Spleen (tissue), 13 donors: ENCODE measurements at places on chromosomes 7 and 10. TPM values are rescaled to one million over a fixed set of nuclear protein-coding genes. Genes with fewer than 3 reads are reported as not detected.

STEAP1 gene
- 4.4 TPM for total RNA-seq

DNA sequence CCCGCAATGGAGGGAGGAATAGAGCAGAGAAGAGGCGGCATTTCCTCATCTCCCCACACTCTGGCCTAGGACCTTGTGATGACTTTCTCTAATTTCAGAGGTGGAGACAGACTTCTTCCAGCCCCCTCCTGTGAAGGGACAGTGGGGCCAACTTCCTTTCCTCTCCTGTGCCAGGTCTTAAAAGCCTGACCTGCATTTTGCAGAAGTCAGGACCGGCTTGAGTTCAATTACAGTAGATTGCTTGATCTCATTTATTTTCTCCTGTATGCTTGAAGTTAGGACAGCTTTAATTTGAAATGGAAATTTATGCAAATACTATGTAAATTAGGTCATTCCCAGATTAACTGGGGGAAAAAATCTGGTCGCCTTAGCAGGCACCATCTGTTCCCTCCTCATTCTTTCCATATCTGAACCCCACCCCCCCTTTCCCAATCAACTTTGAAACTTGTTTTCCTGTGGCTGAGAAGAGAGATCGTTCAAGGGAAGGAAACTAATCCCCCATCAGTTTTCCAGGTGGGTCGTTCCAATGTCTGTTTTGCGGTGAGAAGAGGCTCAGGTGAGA, 57.1 kb downstream of the SYPL1 start:
- no peaks in the 10 kb centered on the region for H3K27me3 ChIP-seq
- peaks cover 40% of the 10 kb centered on the region for H3K4me1 ChIP-seq
- H3K4me3 ChIP-seq = no peak overlapping the region
- H3K36me3 ChIP-seq = no peaks in the 10 kb centered on the region
- no peak for DNase-seq

GRCh38 chr10:77835669-77836086, 90.9 kb downstream of the DLG5 start:
- H3K36me3 ChIP-seq = peaks cover 5% of the 10 kb centered on the region
- H3K4me3 ChIP-seq = no peak overlapping the region
- H3K4me1 ChIP-seq = peaks cover 9% of the 10 kb centered on the region
- peak overlapping the region; percentile 79 for H3K27ac ChIP-seq
- peak; percentile 81 for DNase-seq
- H3K27me3 ChIP-seq = no peaks in the 10 kb centered on the region

DNA sequence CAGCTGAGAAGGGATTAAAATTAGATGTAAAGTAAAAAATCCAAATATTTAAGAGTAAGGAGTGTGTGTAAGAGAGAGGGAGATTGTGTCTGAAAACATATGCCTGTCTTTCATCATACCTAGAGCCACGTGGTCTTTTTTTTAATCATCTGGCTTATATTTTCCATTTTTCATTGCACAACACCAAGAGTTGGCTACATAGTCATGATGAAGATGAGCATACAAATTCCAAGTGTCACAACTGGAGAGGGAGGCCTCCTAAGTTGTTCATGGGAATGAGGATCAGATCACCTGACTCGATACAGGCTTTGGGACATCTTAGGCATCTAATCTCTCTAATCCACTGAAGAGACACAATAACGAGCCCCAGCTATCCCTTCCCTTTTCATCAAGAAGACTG, 47.2 kb upstream of the CCDC3 start:
- no peak overlapping the region for H3K27ac ChIP-seq
- no peak for DNase-seq
- no peaks in the 10 kb centered on the region for H3K36me3 ChIP-seq
- no peaks in the 10 kb centered on the region for H3K27me3 ChIP-seq
- no peaks in the 10 kb centered on the region for H3K4me1 ChIP-seq
- H3K4me3 ChIP-seq = no peak overlapping the region

DNA sequence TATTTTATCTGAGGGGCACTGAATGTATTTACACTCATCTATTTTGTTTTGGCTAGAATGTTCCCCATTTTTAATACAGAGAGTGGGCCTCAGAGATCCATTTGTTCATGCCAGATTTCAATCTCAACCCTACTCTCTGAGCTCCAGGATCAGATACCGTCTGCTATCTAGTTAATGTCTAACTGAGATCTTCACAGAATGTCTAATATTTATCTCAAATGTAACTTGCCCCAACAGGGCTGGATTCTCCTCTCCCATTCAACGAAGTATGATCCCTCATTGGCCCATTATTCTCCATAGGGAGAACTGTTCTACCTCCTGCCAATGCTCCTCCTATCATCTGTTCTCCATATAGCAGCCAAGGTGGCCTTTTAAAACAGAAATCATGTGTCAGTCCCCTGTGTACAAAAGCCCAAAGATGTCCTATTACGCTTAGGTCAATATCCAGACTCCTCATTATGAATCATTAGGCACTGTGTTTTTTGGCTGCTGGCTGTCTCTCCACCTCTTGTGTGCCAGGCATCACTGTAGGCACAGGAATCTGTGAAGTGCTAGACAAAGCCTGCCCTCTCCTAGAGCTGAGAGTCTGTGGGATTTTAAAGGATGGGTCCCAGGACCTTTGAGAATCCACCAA, 169.3 kb upstream of the AGK start:
- H3K27ac ChIP-seq = no peak overlapping the region
- H3K27me3 ChIP-seq = no peaks in the 10 kb centered on the region
- H3K4me1 ChIP-seq = no peaks in the 10 kb centered on the region
- H3K4me3 ChIP-seq = no peak overlapping the region
- no peaks in the 10 kb centered on the region for H3K36me3 ChIP-seq
- DNase-seq = no peak
